G401 (cell line): ENCODE measurements at places on chromosomes 2 and 18.

DNA sequence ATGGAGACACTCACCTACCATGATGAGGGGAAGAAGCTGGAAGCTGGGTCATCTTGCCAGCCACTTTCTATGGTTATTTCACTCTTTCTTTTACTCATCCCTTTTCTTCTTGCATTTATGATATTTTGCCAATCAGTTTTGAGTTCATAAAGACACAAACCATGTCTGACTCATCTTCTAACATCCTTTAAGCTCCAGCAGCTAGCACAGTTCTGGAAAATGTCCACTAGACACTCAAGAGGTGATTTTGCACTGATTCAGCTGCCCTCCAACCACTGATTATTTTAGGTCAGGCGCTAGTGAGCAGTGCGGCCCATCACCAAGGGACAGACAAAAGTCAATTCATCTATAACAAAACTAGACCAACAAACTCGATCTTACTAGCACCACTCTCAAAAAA is 537.1 kb upstream of the ID2 start:
- DNase-seq: no peak

DNA sequence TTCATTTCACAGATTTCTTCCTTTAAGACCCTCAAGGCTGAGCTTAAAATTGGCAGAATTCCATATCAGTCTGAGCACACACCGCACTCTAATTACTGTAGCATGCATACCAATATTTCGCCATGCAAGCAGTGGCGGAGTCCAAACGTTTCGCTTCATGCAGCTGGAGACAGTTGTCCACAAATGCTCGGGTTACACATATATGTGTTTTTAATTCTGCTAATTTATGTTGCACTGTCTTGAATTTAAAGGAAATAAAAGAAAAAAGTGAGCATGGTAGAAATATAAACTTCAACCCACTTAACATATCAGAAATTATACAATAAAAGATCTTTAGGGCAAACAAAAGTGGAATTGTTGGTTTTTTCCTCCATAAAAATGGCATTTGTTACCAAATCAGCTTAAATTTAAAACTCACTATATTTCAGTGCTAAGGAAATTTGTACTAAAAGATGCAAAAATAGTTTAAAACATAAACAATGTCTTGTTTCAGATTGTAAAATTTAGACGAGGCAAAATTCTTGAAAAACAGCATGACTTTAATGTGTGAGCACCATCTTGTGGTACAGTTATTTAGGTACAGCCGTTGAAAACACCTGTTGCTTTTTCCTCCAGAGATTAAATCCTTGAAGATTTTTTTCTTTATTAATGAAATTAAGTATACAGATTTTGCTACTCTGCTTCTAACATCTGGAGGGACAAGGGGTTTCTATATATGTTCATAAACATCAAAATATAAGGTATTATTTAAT is 24.1 kb upstream of the KANSL1L start:
- peak; percentile 67 for DNase-seq

GRCh38 chr2:8212239-8212638 is 469.6 kb upstream of the ID2 start:
- no peak for DNase-seq

DNA sequence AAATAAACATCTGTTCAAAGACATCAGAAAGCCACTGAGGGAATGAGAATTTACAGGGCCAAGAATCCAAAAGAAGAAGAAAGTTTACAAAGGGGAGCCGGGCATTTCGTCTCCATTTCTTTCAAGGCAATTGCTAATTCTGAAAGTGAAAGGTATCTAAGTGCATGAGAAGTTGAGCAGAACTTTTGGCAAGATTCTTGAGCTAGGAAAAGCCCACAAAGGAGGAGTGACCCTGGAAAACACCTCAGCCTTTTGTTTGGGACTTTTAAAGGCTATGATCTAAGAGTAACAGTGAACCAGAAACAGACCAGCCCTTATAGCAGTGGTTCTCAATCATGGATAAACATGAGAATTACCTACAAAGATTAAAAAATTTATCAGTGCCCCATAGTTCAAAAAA is 87.4 kb downstream of the MDH1 start:
- DNase-seq: no peak

- DNase-seq: no peak
These were observed 249.8 kb downstream of the ANAPC1 start for GRCh38 chr2:111634050-111634794.

- DNase-seq: no peak
These were observed 89.7 kb downstream of the TMEM247 start for GRCh38 chr2:46569061-46569560.

GRCh38 chr2:80496346-80496745 is 191.8 kb upstream of the LRRTM1 start:
- no peak for DNase-seq

GRCh38 chr18:1392865-1393734 is 488.4 kb downstream of the ADCYAP1 start:
- DNase-seq: no peak

DNA sequence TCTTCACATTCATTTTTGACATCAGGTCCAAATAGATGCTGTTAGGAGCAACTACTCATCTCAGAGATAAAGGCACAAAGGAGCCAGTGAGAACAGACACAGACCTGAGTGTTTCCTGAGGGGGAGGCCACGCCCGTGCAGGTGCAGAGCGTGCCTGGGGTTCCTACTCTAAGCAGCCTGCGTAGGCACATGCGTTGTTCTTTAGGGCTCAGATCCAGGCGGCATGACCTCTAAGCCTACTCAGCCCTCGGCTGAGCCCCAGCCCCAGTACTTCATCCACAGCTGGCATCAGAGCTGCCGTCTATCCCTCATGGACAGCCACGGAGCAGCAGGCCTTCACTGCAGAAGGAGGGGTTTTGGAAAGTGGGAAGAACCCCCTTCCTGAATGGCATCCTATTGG is 54.9 kb upstream of the PXDN start:
- DNase-seq: no peak

- DNase-seq: no peak
These were observed 6.5 kb downstream of the TMEM17 start for GRCh38 chr2:62499430-62500060.

DNA sequence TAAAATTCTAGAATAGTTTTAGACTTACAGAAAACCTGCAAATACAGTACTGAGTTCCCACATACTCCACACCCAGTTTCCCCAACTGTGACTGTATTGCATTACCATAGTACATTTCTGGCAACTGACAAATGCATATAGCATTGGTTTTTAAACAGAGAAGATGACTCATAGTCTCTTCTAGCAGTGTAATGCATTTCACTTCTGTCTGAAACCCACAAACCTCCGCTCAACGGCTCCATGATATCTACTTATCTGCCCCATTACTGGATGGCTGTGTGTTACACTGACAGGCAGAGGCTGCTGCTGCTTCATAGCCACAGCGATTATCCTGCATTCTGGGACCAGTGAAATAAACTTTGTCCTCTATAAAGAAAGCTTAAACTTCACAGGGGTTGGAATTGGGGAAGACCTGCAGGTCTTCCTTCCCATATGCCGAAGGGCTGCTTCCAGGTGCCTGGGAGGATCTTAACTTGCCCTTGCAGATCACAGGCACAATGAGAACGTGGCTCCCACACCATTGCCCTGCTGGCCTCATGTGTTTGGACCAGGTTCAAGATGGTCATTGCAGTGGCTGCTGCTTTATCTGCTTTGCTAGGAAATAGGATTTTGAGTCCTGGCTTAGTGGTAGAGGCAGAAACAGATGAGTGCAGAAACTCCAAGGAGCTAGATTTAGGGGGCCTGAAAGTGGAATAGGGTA is 742.6 kb upstream of the HS6ST1 start:
- DNase-seq: no peak

- DNase-seq: no peak
These were observed 1073.1 kb upstream of the FANCL start for GRCh38 chr2:59314031-59314766.

DNA sequence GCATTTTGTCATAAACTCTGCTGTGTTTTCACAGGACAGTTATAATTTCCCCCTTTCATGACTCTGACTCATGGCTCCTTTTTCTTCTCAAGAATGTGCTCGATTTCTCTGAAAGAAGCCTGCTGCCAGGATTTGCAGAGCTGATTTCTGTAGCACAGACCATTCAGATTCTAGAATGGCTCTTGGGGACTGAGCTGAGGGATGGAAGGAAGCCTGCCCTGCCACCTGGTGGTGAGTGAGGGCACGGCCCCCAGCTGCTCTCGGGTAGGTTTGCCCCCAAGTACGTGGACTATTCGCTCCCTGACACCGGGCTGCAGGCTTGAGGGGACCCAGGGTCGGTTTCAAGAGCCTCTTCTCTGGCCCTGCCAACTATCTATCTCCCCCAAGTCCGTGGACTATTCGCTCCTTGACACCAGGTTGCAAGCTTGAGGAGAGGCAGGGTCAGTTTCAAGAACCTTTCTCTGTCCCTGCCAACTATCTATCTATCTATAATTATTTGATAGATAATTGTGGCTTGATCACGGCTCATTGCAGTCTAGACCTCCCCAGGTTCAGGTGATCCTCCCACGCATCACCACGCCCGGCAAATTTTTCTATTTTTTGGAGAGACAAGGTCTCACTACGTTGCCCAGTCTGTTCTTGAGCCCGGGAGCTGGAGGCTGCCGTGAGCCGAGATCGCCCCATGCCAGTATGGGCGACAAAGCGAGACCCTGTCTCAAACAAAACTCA is 1.4 kb upstream of the SMYD5 start:
- DNase-seq: peak; percentile 71

DNA sequence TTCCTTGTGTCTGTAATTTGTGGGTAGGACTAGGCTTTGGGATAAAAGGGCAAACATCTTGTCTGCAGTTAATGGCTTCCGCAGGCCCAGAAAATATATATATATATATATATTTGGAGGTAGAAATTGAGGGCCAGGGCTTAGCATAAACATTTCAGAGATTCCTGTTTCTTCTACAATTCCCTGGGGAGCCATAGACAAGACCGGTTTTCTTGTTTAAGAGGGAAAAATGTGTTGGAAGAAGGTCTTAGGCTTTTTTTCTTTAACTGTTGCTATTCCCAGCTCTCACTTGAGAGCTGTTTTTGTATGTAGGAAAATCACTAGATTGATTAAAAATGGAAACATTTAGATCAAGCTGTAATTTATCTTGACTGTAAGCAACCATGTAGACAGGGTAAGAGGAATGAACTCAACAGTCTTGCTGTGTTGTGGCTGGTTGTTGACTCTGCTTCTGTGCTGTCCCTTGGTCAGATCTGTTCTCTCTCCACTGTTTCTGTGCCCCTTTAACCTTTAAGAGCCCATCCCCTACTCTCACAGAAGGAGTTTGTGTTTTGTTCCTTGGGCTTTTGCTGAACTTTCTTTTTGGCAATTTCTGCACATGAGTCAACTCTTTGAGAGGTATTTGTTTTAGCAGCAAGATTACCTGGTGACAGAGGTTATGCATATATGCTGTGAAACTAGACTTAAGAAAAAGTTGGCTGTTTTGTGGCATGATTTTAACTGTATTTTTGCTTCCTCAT is 58.3 kb downstream of the EFEMP1 start:
- no peak for DNase-seq

- DNase-seq: peak; percentile 95
These were observed 44.6 kb downstream of the ITGB1BP1 start for GRCh38 chr2:9378433-9379390.

DNA sequence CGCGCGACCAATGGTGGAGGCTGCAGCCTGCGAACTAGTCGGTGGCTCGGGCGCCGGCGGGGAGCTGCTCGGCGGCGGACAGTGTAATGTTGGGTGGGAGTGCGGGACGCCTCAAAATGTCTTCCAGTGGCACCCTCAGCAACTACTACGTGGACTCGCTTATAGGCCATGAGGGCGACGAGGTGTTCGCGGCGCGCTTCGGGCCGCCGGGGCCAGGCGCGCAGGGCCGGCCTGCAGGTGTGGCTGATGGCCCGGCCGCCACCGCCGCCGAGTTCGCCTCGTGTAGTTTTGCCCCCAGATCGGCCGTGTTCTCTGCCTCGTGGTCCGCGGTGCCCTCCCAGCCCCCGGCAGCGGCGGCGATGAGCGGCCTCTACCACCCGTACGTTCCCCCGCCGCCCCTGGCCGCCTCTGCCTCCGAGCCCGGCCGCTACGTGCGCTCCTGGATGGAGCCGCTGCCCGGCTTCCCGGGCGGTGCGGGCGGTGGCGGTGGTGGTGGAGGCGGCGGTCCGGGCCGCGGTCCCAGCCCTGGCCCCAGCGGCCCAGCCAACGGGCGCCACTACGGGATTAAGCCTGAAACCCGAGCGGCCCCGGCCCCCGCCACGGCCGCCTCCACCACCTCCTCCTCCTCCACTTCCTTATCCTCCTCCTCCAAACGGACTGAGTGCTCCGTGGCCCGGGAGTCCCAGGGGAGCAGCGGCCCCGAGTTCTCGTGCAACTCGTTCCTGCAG is at the start of gene HOXD9:
Gene HOXD9 (plus strand): TSS at position 37 of the 728 bp plus-strand sequence. CDS start 50 bp downstream, at position 87.
- DNase-seq: no peak

- DNase-seq: no peak
These were observed 100.2 kb upstream of the EPAS1 start for GRCh38 chr2:46196871-46197462.

GRCh38 chr2:120761911-120762310 is 26.2 kb downstream of the GLI2 start:
- DNase-seq: no peak

DNA sequence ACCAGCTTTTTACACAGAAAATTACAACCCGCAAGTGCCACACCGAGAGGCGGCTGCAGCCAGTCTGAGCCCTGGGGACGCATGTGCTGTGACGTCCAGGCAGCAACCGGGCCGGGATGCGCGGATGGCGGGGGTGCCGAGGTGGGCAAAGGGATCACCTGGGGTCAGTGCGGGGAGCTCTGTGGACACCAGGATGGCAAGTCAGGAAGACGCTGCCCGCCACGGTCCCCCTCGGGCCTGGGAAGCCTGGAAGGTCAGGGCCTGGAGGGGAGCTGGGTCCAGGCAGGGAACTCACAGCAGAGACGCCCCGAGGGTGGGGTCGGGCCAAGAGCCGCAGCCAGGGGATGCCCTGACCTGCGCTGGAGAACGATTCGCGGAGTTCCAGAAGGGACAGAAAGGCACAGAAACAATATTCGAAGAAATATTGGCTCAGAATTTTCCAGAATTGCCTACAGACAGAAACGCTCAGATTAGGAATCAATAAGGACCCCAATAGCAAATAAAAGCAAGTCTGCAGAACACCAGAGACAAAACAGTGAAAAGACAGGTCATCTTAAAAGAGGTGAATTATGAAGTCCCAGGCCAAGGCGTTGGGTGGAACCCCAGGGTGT is 11.7 kb upstream of the KIF1A start:
- no peak for DNase-seq

DNA sequence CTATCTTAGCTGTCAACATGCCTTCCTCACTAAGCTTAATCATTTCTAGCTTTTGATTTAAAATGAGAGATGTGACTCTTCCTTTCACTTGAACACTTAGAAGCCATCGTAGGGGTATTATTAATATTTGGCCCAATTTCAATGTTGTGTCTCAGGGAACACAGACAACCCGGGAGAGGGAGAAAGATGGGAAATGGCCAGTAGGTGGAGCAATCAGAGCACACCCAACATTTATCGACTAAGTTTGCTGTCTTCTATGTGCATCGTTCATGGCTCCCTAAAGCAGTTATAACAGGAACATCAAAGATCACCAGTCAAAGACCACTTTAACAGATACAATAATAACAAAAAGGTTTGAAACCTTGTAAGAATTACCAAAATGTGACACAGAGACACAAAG is 110.2 kb downstream of the OLA1 start:
- no peak for DNase-seq

- no peak for DNase-seq
These were observed 47.6 kb upstream of the ACVR1 start for GRCh38 chr2:157923598-157924217.
